ENCODE measurements at places on chromosomes 7 and 10.
A peak's percentile ranks its signal among the peaks of the same experiment; 100 is the strongest.

DNA sequence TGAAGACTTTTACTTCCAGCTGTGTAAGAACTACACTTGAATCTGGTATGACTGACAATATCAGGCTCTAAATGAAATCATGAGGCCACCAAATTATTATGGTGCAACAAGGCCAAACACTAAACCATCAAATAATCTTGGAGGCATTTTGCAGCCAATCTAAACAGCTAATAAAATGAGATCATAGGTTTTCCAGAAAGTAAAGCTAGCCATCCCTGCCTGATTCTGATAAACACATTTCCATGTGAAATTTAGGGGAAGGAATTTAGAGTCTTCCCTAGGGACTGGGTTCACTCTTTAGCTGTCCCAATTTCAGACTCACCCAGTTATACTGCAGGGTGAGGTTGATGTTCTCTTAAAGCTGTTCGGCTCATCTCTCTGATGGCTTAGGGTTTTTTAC, 190.3 kb upstream of the TMEM196 start:
- DNase-seq: no peak

GRCh38 chr10:110190170-110190569, 17.2 kb upstream of the MXI1 start:
- no peak for DNase-seq

DNA sequence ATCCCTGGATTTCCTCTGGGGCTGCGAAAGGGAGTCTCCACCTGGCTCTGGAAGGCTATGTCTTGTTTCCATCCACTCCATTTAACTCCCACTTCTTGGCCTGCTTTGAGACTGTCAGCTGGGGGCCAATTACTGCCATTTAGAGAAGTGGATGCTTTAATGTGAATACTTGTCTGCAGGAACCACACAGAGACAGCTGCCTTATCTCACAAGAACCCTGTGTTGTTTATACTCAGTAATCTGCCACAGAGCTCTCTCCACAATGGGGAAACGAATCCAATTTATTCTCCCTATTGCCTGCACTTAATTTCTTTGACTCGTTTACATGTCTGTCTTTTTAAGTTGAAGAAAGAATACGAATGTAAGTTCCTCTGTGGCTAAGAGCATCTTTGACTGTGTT, 787.0 kb upstream of the C7orf33 start:
- peak; percentile 2 for DNase-seq

GRCh38 chr7:35513828-35514227, 181.1 kb downstream of the HERPUD2 start:
- DNase-seq: no peak

DNA sequence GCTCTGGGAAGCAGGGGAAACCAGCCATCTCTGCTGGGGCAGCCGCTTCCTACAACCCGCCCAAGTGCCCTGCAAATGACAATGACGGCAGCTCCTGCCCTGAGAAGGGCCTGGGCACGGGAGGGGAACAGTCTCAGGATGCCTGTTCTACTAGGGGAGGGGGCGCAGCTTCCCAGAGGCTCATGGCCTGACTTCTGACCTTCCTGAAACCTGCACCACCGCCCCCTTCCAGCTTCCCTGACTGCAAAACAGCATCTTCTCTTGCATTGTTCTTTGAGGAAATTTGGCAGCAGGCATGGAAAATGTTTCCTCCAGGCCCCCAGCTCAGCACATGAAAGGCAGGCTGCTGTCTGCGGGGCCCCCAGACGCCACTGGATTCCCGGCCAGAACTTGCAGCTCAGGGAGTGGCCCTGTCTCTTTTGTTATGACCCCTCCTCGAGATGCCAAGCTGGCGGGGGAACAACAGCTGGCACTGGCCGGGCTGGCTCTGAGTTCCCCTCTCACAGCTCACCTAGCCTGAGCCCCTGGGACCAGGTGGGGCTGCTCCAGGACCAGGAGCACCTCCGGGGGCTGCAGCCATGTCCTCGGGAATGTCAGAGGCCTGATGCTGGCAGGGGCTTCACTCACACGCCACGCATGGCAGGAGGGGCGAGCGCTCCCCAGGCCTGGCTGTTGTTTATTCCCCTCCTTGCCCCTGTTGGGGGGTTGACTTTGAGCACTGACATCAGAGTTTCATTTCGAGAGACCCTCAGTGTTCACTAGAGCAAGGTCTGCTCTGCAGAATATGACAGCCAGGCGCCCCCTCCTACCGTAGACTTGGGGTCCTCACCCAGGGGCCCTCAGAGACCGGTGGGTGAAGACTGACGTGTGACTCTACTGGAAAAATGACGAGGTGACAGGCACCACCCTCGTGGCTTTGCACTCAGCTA, 62.7 kb downstream of the CALML3 start:
- DNase-seq: no peak

DNA sequence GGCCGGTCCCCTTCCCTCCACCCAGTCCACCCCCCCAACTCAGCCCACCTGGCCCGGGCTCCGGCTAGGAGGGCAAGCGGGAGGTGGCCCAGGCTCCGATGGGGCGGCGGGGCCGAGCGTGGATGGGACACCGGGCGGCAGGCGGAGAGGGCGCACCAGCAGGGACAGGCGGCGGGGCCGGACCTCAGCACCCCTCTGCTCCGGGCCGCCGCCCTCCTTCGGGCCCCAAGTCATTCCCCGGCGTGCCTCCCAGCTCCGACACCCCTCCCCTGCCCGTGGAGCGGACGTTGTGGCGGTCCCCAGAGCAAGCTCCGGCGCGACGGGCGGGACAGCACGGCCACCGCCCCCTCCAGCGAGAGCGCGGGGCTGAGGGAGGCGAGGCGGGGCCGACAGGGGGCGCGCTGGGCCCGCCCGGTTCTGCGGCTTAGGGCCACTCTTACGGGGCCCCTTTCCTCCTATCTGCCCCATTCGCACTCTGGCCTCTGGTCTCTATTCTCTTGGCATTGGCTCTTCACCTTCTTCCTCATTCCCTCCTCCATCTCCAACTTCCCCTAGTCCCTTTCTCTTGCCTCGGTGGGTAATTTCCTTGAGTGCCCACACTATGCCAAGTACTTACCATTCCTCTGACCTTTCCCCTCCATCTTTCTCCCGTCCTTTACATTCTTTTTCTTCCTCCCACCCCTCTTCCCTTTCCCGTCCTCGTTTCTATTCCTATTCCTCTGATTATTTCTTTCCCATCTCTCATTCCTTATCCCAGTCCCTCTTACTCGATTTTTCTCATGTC, 701 bp upstream of the GBX1 start:
- DNase-seq: peak; percentile 25

- DNase-seq: peak; percentile 11
These were observed 936.6 kb downstream of the NRG3 start for GRCh38 chr10:82811621-82812020.

DNA sequence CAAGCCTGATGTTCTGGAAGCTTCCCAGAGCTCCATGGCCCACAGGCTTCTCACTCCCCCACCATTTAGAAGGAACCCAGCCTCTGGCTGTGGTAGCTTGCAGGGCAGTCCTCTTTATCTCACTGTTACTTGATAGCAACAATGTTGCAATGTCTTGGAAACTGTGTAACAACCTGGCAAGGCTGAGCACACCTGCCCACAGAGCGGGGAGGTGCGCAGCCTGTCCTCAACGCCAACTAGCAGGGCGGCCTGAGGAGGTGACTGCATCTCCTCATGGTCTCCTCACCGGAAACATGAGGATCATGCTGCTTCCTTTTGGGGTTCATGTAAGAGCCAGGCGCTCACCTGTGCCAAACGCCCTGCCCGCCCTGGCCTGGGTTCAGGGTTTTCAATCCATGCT, 43.7 kb upstream of the INSIG1 start:
- peak; percentile 64 for DNase-seq

- no peak for DNase-seq
These were observed 58.3 kb downstream of the CDHR3 start for GRCh38 chr7:106021151-106022067.

DNA sequence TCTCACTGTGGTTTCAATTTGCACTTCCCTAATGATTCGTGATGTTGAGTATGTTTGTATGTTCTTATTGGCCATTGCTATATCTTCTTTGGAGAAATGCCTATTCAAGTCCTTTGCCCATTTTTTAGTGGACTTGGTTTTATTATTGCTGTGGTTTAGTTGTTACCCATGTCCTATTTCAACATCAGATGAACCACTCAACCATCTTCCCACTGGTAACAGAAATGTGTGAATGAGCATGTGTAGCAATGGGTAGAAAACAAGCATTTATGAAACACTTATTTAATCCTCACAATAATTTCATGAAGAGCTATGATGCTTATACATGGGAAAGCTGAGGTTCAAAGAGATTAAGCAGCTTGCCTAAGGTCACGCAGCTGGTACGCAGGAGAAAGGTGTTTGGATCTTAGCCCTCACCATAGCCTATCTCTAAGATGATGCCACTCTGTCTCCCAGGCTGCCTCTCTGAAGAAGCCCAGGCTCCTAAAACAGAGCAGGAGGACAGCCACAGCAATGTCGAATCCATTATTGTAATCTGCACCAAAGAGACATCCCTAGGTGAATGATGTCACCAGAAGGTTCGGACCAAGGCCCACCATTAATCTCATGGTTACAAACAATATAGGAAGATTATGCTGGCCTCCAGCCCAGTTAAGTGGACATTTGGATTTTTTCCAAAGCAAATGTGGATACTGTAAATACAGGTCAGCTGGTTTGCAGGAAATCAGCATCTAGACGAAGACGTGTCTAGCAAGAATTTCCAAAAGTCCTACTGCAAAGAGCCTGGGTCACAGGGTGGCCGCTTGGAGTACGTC, 447.6 kb upstream of the ZMIZ1 start:
- no peak for DNase-seq

All from small intestine (tissue), 16 donors.